ENCODE measurements at places on chromosomes 11 and 22. TPM values are rescaled to one million over a fixed set of nuclear protein-coding genes. Genes with fewer than 3 reads are reported as not detected.

RAG1 gene
- 1.8 TPM for total RNA-seq

RCE1 gene
- 23.2 TPM for total RNA-seq

FAM180B gene
- not detected for total RNA-seq

SAC3D1 gene
- total RNA-seq, result 12.0 TPM

MICAL3 gene
- 13.7 TPM for total RNA-seq

OR2AG1 gene
- not detected for total RNA-seq

MACROD1 gene
- total RNA-seq, result 26.3 TPM

RAB3IL1 gene
- total RNA-seq, result 2.0 TPM

KCNA4 gene
- not detected for total RNA-seq

OR5M3 gene
- total RNA-seq, result not detected

APOL3 gene
- total RNA-seq, result not detected

PLCB3 gene
- total RNA-seq, result 26.7 TPM

AAMDC gene
- total RNA-seq, result 3.4 TPM

INPP5J gene
- 0.34 TPM for total RNA-seq

SPON1 gene
- not detected for total RNA-seq

TBX10 gene
- total RNA-seq, result not detected

C11orf97 gene
- not detected for total RNA-seq

ACTN3 gene
- total RNA-seq, result under 0.01 TPM

FOXRED2 gene
- total RNA-seq, result 7.0 TPM

CPSF7 gene
- total RNA-seq, result 24.6 TPM

USH1C gene
- not detected for total RNA-seq

MAP6 gene
- 0.50 TPM for total RNA-seq

C22orf31 gene
- not detected for total RNA-seq

SCN2B gene
- total RNA-seq, result under 0.01 TPM

FAM227A gene
- 1.4 TPM for total RNA-seq

CDC42EP2 gene
- total RNA-seq, result 6.0 TPM

PLAAT2 gene
- 0.50 TPM for total RNA-seq

NAV2 gene
- 37.7 TPM for total RNA-seq

GP1BB gene
- 1.9 TPM for total RNA-seq

FGF4 gene
- total RNA-seq, result not detected

MPZL2 gene
- 48.2 TPM for total RNA-seq

PLEKHA7 gene
- total RNA-seq, result 1.0 TPM

CCDC82 gene
- total RNA-seq, result 6.2 TPM

LARGE2 gene
- 6.5 TPM for total RNA-seq

NRXN2 gene
- total RNA-seq, result not detected

OR52E5 gene
- total RNA-seq, result not detected

RBMXL2 gene
- total RNA-seq, result not detected

MS4A2 gene
- not detected for total RNA-seq

MRGPRE gene
- total RNA-seq, result not detected

FGF3 gene
- total RNA-seq, result not detected

SERPING1 gene
- total RNA-seq, result 0.68 TPM

KRTAP5-7 gene
- not detected for total RNA-seq

C11orf54 gene
- 11.0 TPM for total RNA-seq

TRIM51 gene
- total RNA-seq, result not detected

MRPL11 gene
- total RNA-seq, result 34.2 TPM

P2RY6 gene
- total RNA-seq, result not detected

EFEMP2 gene
- total RNA-seq, result 10.7 TPM

SYCE3 gene
- total RNA-seq, result not detected

HEPHL1 gene
- total RNA-seq, result 10.3 TPM
